ENCODE measurements at places on chromosomes 5 and 9.

- no peak for DNase-seq
Measured at GRCh38 chr5:105392122-105392709, 1829.6 kb upstream of the NUDT12 start.

DNA sequence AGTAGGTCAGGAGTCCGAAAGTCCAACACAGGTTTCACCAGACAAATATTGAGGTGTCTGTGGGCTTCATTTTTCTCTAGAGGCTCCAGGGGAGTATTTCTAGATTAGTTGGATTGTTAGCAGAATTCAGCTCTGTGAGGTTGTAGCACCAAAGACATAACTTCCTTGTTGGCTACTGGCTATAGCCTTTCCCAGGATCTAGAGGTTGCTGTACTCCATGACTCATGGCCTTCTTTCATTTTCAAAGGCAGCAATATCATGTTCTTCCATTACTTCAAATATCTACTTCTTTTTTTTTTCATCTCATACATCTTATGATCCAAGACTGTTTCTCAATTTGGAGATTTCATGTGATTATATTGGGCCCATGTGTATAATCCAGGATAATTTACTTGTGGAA is 404.0 kb upstream of the FAM174A start:
- no peak for DNase-seq

DNA sequence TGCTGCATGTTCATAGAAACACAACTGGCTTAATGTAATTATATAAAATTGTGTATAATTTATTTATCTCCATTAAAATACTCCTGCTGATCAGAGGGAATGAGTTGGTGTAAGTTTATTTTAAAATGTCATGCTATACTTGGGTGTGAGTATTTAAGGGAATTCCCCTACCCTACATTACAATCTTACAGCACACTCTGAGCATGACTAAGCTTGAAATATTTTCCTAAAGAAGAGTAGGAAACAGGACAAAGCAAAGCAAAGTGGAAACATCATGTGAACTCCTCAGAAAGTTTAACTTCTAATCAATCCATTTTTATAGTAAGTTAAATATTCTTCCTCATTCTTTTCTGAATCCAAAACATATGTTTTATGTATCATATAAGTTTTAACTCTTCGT is 1271.3 kb downstream of the EFNA5 start:
- DNase-seq: no peak

DNA sequence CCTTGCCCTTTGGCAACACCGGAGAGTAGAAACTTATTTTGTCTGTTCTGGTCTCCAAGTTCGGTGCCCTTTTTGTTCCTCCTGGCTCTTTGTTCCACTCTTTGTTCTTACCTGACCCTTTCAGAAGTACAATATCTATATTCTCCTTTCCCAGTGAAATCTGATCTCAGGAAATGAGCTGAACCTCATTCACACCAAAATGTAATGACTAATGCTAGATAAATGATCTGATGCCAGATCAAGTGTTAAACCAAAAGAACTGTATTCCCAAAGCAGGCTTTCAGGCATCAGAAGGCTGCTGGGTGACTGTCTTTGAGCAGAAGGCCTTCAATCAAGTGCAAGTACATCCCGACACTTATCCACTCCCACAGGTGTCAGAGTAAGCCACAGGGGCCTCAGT is 156.4 kb downstream of the SPOCK1 start:
- DNase-seq: no peak

GRCh38 chr5:139740992-139741672 is 54.5 kb upstream of the PSD2 start:
- DNase-seq: no peak

DNA sequence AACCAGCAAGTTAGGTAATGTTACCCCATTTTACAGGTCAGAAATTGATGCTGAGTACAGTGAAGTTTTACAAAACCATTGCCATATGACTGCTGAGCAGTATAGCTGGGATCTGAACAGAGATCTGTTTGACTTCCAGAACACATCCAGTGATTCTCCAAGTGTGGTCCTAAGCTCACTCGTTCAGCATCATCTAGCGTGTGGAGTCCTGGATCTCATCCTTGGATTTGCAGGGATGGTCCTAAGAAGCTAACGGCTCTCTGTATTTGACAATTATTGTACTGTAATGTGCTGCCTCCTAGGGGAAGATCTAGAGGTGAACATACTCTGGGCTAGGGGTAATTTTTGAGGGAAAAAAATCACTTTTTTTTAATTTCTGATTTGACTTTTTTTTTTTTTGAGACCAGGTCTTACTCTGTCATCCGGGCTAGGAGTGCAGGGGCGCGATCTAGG is 1.4 kb downstream of the SLC26A2 start:
- DNase-seq: no peak

GRCh38 chr9:82273121-82273520 is 284.5 kb downstream of the SPATA31D1 start:
- DNase-seq: no peak

- DNase-seq: no peak
Measured at GRCh38 chr5:39750661-39751060, 325.9 kb upstream of the DAB2 start.

GRCh38 chr9:96720435-96720834 is 57.5 kb downstream of the ZNF510 start:
- DNase-seq: no peak

DNA sequence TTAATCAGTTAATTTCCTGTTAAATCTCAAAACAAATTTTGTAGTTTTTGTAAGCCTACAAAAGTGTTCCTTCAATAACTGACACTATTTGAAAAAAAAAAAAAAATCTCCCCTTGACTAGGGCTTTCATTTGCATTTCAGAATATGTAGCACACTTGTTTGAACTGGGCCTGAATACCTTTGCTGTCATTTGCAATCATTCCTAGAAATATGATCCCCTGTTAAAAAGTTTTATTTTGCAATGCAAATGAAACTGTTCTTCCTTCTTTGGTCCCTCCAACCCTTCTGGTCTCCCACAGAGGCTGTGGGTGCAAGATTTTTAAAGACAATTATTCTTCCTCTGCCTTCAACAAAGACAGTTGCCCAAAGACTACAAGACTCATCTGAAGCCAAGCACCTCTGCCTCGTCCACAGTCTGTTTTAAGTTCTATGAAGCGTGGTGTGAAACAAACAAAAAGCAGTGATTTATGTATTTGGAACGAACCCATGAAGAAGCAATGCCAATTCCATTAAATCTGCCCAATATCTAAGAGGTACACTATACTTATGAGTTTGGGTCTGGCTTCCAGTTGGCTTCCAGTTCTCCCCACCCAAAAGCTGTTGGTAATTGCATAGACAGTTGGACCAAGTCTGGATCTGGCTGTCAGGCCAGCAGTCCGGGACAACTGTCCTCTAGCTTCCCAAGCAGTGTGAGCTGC is 66.1 kb downstream of the CFAP90 start:
- no peak for DNase-seq

DNA sequence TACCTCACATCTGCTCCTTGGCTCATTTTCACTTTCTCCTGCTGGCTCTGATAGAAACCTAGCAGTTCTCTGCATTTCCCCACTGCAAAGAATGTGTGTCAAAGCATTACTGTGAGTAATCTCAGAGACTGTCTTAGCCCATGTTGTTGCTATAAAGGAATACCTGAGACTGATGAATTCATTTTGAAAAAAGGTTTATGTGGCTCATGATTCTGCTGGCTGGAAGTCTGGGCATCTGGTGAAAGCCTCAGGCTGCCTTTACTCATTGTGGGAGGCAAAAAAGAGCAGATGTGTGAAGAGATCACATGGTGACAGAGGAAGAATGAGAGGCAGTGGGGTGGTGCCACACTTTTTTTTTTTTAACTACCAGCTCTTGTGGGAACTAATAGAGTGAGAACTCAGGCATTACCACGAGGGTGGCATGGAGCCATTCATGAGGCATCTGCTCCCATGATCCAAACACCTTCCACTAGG is 191.6 kb upstream of the CTNND2 start:
- DNase-seq: no peak

GRCh38 chr5:35833224-35833623 is 23.5 kb upstream of the IL7R start:
- DNase-seq: no peak

DNA sequence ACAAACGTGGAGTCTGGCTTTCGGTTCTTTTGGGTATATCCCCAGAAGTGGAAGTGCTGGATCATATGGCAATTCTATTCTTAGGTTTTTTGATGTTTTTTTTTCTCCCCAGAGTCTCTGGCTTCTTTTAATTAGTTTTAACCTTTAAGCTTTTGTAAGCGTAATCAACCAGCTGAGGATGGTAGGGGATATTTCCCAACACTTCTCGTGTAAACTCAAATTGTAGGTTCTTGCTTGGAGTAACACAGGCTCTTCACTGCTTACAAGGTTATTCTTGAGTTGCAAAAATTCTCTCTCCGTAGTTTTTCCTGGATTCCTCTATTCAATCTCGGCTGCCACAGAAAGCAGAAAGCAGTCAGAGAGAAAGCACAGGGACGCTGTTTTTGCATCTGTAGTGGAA is 11.9 kb downstream of the LAMC3 start:
- DNase-seq: no peak

GRCh38 chr9:115167175-115167574 is 49.2 kb upstream of the TNC start:
- DNase-seq: no peak

DNA sequence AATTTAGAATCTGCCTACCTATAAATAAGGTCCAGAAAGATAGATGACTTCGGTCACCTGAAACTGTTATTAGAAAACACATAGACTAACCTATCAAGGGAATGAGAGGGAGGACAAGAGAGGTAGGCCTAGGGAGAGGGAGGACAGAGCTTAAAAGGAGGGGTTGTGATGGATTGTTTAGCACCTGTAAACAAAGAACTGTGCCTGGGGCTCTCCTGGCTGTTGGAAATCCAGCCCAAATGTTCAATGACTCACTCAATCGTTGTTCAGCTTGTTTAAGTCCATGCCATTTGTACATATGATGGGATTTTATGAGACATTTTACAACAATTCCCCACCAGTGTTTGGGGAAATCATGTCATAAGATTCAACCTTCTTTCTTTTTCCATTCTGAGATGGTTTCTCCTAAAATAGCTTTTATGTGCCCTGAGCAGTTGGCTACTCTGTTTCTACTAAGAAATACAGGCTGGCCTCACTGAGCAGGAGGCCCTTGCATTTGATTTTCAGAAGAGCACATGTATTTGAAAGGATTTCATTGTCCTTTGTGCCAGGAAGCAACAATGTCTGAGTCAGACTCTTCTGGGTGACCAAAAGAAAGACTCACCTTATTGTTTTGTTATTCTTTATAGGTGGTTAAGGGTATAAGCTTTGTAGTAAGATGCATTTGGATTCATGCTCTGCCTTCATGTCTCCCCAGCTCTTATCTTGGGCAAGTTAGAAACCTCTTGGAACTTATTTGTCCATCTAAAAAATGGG is 48.2 kb upstream of the GPR151 start:
- no peak for DNase-seq

GRCh38 chr5:142617416-142618129 is 68.3 kb downstream of the FGF1 start:
- no peak for DNase-seq

DNA sequence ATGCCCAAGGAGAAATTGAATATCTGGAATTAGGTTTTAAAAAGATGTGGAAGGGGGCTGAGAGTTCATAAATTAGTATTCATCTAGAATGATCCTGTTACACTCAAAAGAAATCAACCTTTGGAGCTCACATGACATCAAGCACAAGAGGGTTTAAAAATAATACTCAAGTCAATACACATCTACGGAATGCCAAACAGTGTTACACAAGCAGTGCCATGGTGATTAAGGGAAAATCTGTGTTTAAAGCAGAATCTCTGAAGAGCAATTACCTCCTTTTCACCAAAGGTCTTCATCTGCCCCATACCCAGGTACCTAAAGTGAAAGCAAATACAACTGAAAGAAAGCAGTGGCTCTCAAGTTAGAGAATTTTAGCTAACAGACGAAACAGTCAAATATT is 261.6 kb downstream of the NFIB start:
- DNase-seq: no peak

GRCh38 chr9:16869131-16869881 is 1.2 kb downstream of the BNC2 start:
- no peak for DNase-seq

DNA sequence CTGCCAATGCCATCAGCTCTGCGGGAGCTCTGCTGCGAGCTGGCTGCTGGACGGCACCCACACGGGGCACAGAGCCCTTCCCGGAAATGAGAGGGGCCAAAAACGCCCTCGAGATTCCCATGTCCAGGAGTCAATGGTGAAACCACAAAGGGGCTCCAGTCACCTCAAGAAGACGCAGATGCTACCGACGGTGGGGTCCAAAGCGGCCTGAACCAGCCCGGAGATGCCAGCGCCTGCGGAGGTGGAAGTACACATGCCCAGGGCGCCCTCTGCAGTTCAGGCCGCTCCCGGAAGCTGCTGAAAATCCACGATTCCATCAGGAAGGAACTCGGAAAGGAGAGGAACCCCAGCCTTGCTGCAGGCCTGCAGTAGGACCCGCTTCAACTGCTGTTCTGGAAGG is 82.4 kb upstream of the SELENOP start:
- DNase-seq: no peak

DNA sequence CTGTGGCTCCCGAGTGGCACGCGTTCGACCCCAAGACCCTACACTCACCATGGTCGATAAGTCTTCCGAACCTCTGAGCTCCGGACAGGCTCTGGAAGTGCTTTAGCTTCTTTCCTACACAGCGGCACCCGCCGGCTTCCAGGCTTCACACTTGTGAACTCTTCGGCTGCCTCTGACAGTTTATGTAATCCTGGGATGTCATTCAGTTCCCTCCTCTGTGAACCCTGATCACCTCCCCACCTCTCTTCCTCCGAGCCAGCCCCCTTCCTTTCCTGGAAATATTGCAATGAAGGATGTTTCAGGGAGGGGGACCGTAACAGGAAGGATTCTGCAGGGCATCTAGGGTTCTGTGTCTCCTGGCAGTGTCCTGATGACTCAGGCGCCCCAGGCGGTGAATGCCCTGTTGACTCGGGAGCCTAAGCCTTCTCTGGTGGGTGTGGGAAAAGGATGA is at the start of gene CD14:
Gene CD14 (minus strand): TSS at position 155 of the 451 bp plus-strand sequence. CDS start 104 bp downstream, at position 51.
- no peak for DNase-seq

- no peak for DNase-seq
Measured at GRCh38 chr5:107564931-107565372, 105.8 kb downstream of the EFNA5 start.

DNA sequence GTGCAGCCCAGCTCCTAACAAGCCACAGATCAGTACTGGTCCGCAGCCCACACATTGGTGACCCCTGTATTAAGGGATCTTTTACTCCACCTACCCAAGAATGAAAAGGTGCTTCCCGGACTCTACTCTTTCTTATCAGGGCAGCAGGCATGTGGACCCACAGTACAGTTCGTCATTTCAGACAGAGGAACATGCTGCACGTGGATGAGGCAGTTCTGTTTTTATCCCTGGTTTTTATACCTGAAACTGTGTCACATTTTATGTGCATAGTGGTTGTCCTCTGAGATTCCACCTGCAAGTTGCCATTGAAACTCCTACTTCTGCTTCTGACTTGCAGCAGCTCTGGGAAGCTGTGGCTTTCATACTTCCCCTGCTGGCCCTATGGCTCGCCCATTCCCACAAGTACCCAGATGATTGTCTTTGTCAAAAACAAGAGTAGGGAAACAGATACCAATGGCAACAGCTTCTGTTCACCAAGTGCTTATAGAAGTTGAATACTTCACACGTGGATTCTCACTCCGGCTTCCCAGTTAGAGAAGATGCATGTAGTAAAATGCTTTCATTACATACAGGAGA is 208.0 kb downstream of the TRIO start:
- no peak for DNase-seq

Measured in central memory CD8-positive, alpha-beta T cell (primary cell).